CD4-positive, alpha-beta T cell treated with Interleukin-1 beta for 1 hour (primary cell): ENCODE measurements at places on chromosomes 5 and 9.

- DNase-seq = no peak
Observed at GRCh38 chr9:109098960-109099308, 20.8 kb downstream of the TMEM245 start.

- DNase-seq = no peak
Observed at GRCh38 chr9:96279932-96280331, 22.0 kb downstream of the HSD17B3 start.

DNA sequence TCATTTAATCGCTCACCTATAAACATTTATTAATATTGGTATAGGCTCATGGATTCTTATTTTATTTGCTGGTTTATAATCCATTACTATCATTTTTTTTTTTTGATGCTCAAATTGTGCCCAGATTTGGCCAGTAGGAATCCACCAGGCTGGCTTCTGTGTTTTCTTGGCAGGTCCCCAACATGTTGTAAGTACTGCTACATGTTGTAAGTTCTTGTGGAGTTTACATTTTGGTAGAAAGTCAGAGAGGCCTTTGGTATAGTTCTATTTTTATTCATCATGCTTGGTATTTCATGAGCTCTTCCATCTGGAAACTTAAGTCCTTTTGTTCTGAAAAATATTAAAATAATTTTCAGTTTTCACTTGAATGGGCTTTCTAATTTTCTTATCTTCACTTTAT lies 47.1 kb downstream of the MAT2B start:
- no peak for DNase-seq

GRCh38 chr5:148793261-148793660 lies 33.1 kb upstream of the ADRB2 start:
- DNase-seq = no peak

GRCh38 chr9:117815948-117816347 lies 111.7 kb downstream of the TLR4 start:
- DNase-seq = no peak

DNA sequence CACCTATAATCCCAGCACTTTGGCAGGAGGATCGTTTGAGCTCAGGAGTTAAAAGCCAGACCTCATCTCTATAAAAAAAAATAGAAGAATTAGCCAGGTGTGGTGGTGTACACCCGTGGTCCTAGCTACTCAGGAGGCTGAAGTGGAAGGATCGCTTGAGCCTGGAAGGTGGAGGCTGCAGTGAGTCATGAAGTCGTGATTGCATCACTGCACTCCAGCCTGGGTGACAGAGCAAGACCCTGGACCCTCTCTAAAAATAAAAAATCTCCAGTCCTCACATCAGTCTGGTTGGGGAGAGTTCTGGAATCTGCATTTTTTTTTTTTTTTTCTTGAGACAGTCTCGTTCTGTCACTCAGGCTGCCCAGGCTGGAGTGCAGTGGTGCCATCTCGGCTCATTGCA lies 9.3 kb downstream of the FPGS start:
- no peak for DNase-seq

- DNase-seq = peak; percentile 49
Observed at GRCh38 chr9:122900791-122901190, 4.4 kb downstream of the RC3H2 start.

DNA sequence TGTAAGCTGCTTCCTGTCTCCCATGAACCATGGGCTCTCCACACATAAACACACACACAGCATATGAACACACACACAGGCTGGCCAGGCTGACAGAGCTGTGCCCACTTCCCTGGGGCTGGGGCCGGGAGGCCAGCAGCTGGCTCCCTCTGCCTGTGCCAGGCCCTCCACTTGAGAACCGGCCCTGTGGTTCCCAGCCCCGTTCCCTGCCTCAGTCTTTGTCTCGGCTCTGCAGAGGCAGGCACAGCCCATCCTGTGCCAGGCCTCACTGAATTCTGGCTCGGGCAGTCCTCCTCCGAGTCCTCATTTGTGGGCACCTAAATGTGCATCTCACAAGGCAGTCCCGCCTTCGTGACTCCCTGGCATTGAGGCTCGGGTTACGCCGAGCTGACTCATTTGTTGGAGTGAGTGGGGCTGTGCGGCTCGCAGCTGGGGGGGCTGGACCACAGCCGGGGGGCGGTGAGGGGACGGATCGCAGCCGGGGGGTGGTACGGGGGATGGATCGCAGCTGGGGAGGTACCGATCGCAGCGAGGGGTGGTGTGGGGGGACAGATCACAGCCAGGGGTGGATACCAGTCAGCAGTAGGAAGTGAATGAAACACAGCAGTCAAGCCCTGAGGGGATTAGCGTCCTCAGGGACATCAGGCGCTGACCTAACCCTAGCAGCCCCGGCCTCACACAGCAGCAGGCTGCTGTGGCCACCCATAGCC lies 72.3 kb downstream of the PSMB7 start:
- DNase-seq = no peak

- DNase-seq = peak; percentile 30
Observed at GRCh38 chr5:157143127-157143971, 684 bp upstream of the MED7 start.

- DNase-seq = peak; percentile 21
Observed at GRCh38 chr5:146447734-146448380, 724 bp downstream of the TCERG1 start.

GRCh38 chr5:7250004-7250403 lies 145.9 kb upstream of the ADCY2 start:
- DNase-seq = no peak

- no peak for DNase-seq
Observed at GRCh38 chr5:86542532-86542931, 75.2 kb upstream of the COX7C start.

GRCh38 chr9:85283421-85283820 lies 458.3 kb downstream of the AGTPBP1 start:
- DNase-seq = no peak
